ENCODE measurements at places on chromosomes 16 and 17. TPM values are rescaled to one million over a fixed set of nuclear protein-coding genes. Genes with fewer than 3 reads are reported as not detected.
A peak's percentile ranks its signal among the peaks of the same experiment; 100 is the strongest.

- DNase-seq, result no peak
Observed at GRCh38 chr16:85757341-85757822, 6.5 kb upstream of the C16orf74 start.

Gene NPIPA3
- total RNA-seq, result 0.92 TPM

Gene RPRML
- total RNA-seq, result 3.1 TPM

- no peak for DNase-seq
Observed at GRCh38 chr16:8583199-8583598, 7.1 kb downstream of the TMEM114 start.

- peak; percentile 93 for DNase-seq
Observed at GRCh38 chr16:2500918-2501750, 12.6 kb upstream of the ATP6V0C start.

Gene KCNG4
- not detected for total RNA-seq

DNA sequence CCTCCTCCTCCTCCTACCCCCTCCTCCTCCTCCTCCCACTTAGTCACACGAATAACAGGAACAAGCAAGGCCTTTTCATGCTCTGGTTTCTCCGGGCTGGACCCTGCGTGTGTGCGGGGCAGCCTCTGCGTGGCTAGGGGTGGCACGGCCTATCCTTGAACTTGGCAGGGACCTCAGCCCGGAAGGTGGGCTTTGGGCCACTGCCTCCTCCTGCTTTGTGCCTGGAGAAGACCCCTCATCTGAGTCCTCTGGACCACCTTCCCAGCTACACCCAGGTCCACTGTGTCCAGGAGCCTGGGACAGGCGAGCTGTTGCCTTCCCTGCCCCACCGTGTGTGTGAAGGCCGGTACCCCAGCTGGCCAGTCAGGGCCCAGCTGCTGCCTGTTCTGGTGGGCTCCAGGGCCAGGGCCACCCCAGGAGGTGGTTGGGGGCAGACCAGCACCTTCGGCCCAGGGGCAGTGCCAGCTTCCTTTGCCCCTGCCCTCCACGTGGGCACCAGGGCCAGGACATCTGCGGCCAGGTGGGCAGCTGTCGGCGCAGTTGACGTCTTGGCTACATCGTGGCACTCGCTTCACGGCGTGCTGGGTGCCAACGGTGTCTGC lies 35.4 kb downstream of the GINS2 start:
- DNase-seq, result no peak

- no peak for DNase-seq
Observed at GRCh38 chr16:84999857-85000480, 11.4 kb downstream of the ZDHHC7 start.
